ENCODE measurements at places on chromosomes 13 and 19.

DNA sequence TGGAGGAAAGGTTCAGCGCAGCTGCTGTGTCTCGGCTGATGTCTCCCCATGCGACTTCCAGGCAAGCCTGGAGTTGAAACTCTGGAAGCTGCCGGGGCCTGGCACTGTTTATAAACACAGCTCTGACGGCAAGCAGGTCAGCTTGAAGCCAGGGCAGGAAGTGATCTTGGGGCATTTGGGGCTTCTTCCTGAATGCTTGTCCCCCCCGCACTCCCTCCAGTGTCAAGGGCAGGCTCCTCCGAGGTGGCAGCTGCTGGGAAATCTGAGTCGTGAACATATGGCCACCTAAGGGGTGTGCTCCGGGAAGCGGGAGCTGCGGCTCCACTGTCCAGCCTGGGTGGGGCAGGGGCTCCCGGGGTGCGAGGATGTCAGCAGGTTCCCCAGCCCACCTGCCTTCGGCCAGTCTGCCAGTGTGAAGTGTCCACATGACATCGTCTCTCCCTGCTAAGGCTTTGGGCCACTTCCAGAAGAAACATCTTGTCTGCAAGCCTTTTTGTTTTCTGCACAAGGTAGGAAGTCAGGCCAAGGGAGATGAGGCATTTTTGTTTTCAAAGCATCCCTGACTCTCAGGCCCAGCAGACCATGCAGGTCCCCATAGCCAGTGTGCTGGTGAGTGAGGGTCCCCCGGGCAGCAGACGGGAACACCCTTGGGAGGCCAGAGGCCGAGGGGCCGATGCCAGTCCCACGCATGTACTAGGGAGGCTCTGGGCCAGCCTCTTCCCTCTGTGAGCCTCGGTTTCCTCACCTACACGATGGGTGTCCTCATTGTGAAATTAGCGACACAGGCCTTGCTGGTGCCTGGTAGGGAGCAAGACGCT, 2.7 kb downstream of the PIAS4 start:
- DNase-seq: no peak

- DNase-seq: no peak
Measured at GRCh38 chr19:51726049-51726448, 2.3 kb upstream of the HAS1 start.

GRCh38 chr13:98828614-98829013, 76.1 kb upstream of the SLC15A1 start:
- no peak for DNase-seq

- no peak for DNase-seq
Measured at GRCh38 chr13:30750036-30750435, 14.7 kb downstream of the ALOX5AP start.

GRCh38 chr13:58611117-58611516, 979.6 kb downstream of the PCDH17 start:
- DNase-seq: no peak

DNA sequence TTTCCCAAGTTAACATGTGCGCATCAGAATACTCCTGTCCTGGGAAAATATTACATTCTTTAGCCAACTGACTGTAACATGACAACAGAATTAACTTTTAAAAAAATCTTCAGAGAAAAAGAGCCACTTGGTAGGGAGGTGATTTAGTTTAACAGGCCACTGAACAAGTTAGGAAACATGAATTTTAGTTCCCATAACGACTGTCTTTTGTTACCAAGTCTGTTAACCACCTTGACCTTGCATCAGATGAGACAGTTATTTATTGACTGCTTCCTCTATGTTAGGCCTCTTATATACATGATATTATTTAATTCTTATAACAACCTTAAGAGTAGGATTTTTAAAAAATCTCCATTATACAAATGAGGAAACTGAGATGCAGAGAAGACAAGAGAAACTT, 268.6 kb downstream of the NDFIP2 start:
- no peak for DNase-seq

All from stimulated activated CD8-positive, alpha-beta memory T cell treated with anti-CD3 and anti-CD28 coated beads, Interleukin-4, amount 100 ng/mL, for 4 hours (primary cell).